Uterus (tissue), 4 donors: ENCODE measurements at places on chromosomes 1 and 21. TPM values are rescaled to one million over a fixed set of nuclear protein-coding genes. Genes with fewer than 3 reads are reported as not detected.

GRCh38 chr21:43657355-43658087 lies 1.8 kb downstream of the HSF2BP start:
- H3K27me3 ChIP-seq = no peaks in the 10 kb centered on the region
- no peak for DNase-seq
- no peak overlapping the region for H3K27ac ChIP-seq
- no peak overlapping the region for H3K4me3 ChIP-seq

DNA sequence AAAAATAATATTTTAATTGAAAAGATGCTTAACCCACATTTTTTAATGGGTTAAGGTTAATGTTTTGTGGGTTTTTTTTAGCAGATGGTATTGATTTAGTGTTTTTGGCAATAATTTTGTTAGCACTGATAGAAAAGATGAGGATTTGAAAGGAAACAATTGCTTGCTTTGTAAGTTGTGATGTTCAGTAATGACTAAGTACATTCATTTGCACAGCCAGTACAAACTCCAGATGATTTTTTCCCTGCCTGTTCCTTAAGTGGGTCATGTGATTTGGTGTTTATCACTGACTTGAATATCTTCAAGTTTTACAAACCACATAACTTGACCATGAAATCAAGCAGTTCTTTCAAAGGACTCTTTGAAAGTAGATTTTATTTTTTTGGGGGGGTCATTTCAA lies 15.0 kb downstream of the DISP1 start:
- no peak overlapping the region for H3K4me3 ChIP-seq
- no peaks in the 10 kb centered on the region for H3K4me1 ChIP-seq
- no peaks in the 10 kb centered on the region for H3K27me3 ChIP-seq
- no peaks in the 10 kb centered on the region for H3K36me3 ChIP-seq
- H3K27ac ChIP-seq = peak overlapping the region; percentile 24

DNA sequence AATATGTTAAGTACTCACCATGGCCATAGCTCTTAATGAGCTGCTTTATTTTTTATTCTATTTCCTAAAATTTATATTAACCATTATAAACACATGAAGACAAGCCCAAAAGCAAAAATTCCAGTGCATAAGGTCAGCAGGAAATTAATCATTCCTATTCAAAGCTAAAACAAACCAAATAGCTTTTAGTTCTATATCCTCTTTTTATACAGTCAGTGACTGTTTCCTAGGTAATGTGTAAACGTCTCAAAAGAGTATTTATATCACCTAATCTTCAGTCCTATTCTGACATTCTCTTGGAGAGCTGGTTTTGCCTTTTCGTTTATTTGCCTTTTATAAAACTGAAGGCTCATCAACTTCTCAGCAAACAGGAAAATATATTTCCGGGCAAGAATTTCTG lies 4.2 kb downstream of the GOLPH3L start:
- no peaks in the 10 kb centered on the region for H3K36me3 ChIP-seq
- no peaks in the 10 kb centered on the region for H3K27me3 ChIP-seq
- no peaks in the 10 kb centered on the region for H3K4me1 ChIP-seq
- H3K27ac ChIP-seq = no peak overlapping the region
- no peak overlapping the region for H3K4me3 ChIP-seq
- DNase-seq = no peak

GRCh38 chr1:1206376-1206965 lies at the start of gene TNFRSF18:
TNFRSF18 (minus strand) TSS chr1:1206592; CDS start chr1:1206571, 21 bp downstream.
- H3K27me3 ChIP-seq = peaks cover 4% of the 10 kb centered on the region
- H3K36me3 ChIP-seq = no peaks in the 10 kb centered on the region
- peaks cover 13% of the 10 kb centered on the region for H3K4me1 ChIP-seq
- H3K27ac ChIP-seq = no peak within 1 kb of the TSS
- H3K4me3 ChIP-seq = no peak within 1 kb of the TSS

DNA sequence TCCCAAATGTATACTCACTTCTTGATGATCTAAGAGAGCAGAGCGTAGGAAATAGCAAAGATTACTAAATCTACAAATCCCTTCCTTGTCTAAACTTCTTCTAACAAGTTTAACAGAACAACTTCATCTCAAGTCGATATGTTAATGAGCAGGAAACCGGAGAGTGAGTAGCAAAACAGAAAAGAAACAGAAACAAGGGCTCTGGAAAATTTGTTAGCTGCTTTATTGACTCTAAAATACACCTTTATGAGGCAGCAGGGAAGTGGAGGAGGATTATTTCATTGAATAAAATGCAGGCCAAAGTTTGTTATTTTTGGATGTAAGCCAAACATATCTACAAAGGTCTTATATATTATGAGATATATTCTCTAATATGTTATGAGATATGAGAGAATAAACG lies 192.4 kb downstream of the LRRIQ3 start:
- H3K27ac ChIP-seq = no peak overlapping the region
- H3K36me3 ChIP-seq = no peaks in the 10 kb centered on the region
- no peak for DNase-seq
- H3K4me1 ChIP-seq = no peaks in the 10 kb centered on the region

- H3K4me1 ChIP-seq = peaks cover 11% of the 10 kb centered on the region
- H3K36me3 ChIP-seq = no peaks in the 10 kb centered on the region
- no peaks in the 10 kb centered on the region for H3K27me3 ChIP-seq
- peak overlapping the region; percentile 89 for H3K27ac ChIP-seq
Observed at GRCh38 chr1:235160383-235160956, 580 bp downstream of the RBM34 start.

GRCh38 chr1:76625886-76626678 lies 241.2 kb upstream of the ST6GALNAC5 start:
- H3K4me3 ChIP-seq = no peak overlapping the region
- H3K36me3 ChIP-seq = no peaks in the 10 kb centered on the region
- DNase-seq = no peak
- no peaks in the 10 kb centered on the region for H3K27me3 ChIP-seq
- no peaks in the 10 kb centered on the region for H3K4me1 ChIP-seq

GRCh38 chr1:41161846-41162245 lies 80.3 kb downstream of the SCMH1 start:
- H3K27ac ChIP-seq = no peak overlapping the region
- no peak overlapping the region for H3K4me3 ChIP-seq

DNA sequence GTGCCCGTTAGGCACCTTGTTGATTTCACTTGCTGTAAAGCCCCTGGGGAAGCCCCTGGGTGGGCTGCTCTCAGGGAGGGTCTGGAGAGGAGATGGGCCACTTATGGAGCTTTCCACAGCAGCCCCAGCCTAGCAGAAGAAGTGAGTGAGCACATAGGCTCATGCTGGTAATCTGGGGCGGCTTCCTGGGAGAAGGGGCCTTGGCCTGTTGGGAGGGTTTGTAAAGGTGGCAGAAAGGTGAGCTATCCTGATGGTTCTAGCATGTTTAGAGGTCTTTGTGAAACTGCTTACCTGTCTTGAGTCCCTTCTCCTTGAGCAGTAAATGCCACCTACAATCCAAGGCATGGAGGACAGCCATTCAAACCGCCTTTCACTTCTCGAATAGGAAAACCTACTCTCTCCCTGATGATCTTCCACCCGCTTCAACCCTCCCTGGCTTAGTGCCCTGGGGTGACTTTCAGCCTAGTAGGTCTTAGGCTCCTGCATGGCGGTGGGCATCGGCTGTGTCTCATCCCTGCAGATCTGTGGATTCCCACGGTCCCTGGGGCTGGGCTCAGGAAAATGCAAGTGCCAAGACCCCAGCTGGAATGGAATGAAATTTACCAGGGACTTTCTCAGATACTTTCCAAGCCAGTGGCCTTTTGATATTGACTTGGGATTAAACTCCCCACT lies 87.6 kb upstream of the SELENON start:
- H3K36me3 ChIP-seq = no peaks in the 10 kb centered on the region
- no peaks in the 10 kb centered on the region for H3K27me3 ChIP-seq
- H3K4me3 ChIP-seq = no peak overlapping the region
- H3K4me1 ChIP-seq = no peaks in the 10 kb centered on the region

DNA sequence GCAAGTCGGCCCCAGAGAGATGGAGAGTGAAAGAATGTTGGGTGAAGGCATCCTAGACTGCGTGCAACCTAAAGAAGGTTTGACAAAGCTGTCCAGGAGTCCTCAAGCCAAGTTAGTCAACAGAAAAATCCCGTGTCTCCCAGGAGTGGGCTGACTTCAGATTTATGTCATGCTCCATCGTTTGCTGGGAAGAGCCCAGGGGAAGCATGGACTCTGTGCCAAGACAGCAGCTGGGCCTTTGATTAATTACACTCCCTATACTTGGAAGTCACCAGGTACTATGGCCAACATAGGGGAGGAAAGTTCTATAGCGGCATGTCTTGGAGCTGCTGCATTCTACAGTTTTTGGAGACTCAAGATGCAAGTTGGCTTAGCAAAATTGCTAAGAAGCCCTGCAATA lies 247.4 kb downstream of the KAZN start:
- no peaks in the 10 kb centered on the region for H3K4me1 ChIP-seq
- no peak overlapping the region for H3K4me3 ChIP-seq

DNA sequence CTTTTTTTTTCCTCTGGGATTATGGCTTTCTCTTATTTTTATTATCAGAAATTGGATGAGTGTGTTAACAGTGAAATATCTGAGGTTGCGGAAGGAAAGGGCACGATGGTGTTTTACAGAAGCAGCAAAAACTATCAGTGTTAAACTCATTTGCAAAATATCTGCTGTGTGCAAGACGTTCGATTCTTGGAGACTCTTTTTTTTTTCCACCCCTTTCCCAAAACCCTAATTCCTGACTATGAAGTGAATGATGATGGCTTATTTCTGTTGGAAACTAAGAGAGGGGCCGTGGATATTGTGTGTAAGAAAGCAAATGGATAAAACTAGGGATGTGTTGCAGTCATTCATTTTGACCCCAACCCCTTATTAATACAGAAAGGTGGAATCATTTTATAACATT lies 677 bp downstream of the NCAM2 start:
- H3K4me1 ChIP-seq = no peaks in the 10 kb centered on the region
- no peaks in the 10 kb centered on the region for H3K27me3 ChIP-seq
- DNase-seq = no peak
- H3K36me3 ChIP-seq = no peaks in the 10 kb centered on the region
- no peak overlapping the region for H3K27ac ChIP-seq

The KRTAP13-2 gene
- not detected for total RNA-seq

The UQCRHL gene
- total RNA-seq = 1.9 TPM

The ARF1 gene
- total RNA-seq = 340 TPM

The EPS8L3 gene
- 0.26 TPM for total RNA-seq

The CASQ1 gene
- total RNA-seq = 0.26 TPM

The SPRR2F gene
- total RNA-seq = 2.8 TPM
